ENCODE measurements at places on chromosomes 12 and 14. TPM values are rescaled to one million over a fixed set of nuclear protein-coding genes. Genes with fewer than 3 reads are reported as not detected.

DNA sequence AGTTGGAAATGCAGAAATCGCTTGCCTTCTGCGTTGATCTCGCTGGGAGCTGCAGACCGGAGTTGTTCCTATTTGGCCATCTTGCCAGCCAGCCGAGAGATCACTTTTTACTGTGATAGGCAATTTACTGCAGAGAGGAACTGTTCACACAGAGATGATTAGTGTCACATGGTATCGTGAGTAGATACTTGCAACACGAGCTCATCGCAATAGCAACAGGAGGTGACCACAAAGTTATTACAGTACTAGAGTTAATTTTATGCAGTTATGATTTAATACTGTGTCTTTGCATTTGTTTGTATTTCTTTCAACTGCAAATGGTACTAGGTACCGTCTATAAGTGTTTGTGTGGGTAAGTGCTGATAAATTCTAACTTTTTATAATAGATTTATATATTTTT lies 27.8 kb downstream of the NOPCHAP1 start:
- DNase-seq: no peak

DNA sequence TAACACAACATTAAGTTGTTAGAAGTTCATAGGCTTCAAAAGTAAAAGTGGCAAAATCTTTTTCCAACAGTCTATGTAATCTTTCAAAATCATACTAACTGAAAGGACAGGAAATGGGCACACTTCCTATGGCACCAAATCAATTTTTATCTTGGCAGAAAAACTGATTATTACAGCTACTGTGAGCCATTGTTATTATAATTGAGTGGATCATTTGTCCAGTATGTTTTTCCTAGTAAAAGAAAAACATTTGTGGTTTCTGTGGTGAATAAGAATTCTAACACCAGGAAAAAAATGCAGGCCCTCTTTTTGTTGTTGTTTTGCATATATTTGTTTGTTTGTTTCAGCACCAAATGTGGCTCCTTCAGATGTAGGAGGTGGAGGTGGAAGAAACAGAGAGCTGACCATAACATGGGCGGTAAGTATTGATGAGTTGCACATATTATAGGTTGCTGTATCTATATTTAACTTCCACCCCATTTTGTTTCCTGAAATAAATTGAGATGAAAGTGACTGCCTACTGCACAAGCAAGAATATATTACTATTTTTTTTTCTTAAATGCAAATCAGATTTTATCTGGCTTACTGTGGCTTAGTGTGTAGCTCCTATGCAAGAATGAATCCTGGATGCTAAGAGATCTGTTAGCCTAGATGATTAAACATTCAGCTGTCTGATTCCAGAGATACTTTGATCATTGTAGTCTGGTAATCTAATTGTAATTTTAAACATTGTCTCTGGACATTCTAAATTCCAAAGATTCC lies 174.1 kb upstream of the PDZRN4 start:
- DNase-seq: no peak

DNA sequence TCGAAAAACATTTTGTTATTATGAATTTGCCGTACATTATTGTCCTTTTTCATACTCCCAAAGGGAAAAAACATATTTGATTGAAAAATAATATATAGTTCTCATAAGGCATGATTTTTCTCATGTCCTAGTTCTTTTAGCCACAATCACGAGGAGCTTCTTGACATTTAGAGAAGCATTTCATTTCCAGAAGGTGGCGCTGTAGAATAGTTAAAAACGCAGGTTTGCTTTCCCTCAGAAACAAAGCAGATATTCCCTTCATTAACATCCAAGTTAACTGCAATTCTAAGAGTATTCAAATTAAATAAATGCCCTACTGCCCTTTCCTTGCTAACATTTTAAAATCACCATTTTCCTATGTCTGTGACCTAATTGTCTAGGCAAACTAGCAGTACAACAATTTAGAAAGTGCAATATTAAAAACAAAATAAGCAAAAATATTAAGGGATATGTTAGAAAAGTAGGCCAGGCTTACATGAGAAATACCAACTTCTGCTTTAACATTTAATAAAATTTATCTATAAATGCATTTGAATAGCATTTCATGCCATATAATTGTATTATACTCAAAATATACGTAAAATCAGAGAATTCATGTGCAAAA lies 10.9 kb upstream of the PIK3C2G start:
- peak; percentile 65 for DNase-seq

- no peak for DNase-seq
These were observed 4.0 kb downstream of the STON2 start for GRCh38 chr14:81396113-81396512.

DNA sequence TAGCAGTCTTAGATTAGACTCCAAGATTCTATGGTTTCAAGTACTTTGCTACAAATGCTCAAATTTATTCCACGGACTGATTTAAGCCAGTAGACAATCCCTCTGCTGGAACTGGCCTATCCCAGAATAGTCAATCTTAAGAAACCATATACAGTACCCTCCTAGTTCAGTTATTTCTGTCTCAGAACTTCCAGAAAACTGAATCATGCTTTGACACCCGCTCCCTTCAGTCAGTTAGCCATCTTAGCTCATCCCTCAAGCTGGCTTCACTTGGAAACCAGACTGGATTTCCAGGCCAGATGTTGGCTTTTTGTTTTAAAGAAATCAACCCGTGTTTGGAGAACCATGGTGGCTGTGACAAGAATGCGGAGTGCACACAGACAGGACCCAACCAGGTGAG lies 125.5 kb downstream of the NT5DC3 start:
- no peak for DNase-seq

- DNase-seq: no peak
These were observed 75.7 kb downstream of the GTF2A1 start for GRCh38 chr14:81144824-81145603.

DNA sequence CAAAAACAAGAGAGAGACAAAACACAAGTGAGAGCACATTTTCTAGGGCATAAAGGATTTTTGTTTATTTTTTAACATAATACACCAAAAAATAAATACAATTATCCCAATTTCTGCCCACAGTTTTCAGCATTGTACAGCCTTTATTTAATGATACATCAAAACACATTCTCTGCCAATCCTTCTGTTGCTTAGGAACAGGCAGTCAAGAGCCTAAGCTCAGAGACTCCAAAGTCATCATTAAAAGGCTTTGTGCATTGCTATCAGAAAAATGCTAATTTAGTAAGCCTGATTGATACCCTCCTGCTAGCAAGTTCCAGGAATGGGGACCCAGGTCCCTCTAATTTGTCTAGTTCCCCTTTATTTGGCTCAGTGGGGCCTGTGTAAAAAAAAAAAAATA lies 536.5 kb downstream of the RPS29 start:
- DNase-seq: no peak

DNA sequence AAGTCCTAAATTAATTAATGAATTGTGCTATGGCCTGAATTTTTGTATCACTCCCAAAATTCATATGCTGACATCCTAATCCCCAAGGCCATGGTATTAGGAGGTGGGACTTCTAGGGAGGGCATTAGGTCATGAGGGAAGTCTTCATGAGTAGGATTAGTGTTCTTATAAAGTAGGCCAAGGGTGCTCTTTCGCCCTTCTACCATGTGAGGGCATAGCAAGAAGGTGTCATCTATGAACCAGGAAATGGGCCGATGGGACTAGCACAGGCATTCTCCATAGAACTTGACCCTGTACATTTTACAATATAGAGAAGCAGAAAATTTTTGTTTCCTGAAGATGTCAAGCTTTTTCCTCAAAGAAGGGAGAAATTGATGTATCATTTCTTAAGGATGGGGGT lies 12.5 kb downstream of the SYT10 start:
- no peak for DNase-seq

GRCh38 chr12:94435511-94435927 lies 24.1 kb downstream of the CEP83 start:
- no peak for DNase-seq

DNA sequence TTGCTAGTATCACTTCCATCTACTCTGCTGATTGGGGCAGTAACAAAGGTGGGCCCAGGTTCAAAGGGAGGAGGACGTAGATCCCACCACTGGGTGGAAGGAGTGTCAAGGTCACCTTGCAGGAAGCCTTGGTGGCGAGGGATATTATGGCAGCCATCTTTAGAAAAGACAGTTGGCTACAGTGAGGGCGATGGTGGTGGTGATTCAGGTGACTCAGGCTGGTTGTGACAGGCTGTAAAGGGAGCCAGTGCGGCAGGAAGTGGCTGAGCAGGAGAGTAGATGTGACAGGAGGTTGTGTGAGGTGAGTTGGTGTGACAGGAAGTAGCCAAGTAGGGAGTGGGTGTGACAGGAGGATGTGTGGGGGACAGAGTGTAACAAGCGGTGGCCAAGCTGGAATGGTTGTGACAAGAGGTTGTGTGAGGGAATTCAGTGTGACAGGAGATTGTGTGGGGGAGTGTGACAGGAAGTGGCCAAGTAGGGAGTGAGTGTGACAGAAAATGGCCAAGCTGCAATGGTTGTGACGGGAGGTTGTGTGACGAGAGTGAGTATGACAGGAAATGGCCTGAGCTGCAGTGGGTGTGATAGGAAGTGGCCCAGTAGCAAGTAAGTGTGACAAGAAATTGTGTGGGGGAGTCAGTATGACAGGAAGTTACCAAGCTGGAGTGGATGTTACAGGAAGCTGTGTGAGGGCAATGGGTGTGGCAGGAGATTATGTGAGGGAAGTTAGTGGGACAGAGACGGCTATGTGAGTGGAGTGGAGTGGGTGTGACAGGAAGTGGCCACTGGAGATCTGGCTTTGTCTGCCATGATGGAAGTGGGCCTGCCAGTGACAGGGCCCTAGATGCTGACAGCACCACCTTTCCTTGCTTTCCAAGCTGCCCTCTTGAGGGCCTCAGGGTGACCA lies 136.5 kb upstream of the MYL2 start:
- DNase-seq: no peak

- no peak for DNase-seq
These were observed 6.6 kb downstream of the APPL2 start for GRCh38 chr12:105229371-105229770.

- no peak for DNase-seq
These were observed 364.2 kb upstream of the TMPO start for GRCh38 chr12:98151105-98151590.

DNA sequence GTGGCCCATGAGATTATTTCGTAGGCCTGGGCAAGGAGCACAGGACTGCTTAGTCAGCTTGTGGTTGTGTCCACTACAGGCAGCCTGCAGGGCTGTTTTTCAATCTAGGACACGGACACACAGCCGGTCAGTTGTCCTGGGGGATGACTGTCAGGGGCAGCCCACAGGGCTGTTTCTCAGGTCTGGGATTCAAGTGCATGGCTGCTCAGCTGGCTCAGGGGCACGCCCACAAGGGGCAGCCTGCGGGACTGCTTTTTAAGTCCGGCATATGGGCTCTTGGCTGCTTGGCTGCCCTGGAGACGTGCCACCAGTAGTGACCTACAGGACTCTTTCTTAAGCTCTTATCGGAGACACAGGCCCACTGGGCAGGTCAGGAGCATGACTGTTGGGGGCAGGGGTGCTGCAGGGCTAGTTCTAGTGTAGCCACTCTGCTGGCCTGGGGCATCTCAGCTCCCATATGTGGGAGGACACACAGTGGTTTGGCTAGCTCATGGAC lies 26.6 kb upstream of the GTF2A1 start:
- DNase-seq: no peak

DNA sequence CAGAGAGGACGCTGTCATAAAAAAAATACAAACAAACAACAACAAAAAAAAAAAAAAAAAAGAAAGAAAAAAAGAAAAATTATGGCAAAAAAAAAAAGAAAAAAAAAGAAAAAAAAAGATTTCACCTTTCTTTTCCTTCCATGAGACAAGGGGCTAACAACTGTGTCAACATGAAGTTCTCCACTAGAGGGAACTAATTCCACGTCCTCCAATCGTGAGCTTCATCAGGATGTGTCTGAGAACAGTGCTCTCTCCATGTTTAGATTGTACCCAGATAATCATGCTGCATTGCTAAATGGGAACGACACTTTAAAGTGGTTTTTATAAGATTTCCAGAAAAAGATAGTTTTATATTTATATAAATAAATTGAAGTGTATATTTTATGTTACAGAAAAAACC lies 96.2 kb upstream of the PTPRB start:
- DNase-seq: peak; percentile 57

GRCh38 chr12:94427501-94428381 lies 31.9 kb downstream of the CEP83 start:
- DNase-seq: no peak

DNA sequence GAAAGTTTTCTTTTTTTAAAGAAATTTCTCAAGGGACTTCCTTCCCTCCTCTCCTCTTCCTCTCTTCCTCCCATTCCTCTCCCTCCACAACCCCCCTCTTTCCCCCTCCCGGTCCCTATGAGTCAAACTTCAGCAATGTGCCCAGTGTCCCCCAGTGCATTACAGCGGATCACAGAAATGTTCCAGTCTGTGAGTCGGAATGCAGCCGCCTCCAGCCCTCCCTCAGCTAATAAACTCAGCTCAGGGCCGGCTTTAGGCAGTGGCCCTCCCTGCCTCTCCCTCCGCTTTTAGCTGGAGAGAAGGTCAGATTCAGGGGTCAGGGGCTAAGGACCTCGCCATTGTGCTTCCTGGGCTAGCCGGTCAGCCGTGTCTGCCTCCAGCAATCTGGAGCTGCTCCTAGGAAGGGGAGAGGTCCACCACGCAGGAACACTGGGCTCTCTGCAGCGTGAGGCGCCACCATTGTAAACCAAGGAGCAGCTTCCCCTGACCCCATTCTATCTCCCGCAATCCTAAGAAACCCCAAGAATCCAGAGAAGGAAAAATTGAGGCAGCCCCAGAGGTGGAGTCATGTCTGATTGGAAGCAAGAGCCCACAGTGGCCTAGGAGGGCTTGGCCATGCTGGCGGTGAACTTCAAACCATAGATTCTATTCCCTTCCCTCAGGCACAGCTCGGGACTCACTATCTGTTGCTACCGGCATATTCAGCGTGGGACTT lies 1.1 kb upstream of the HDAC7 start:
- peak; percentile 80 for DNase-seq

GRCh38 chr12:91913651-91914050 lies 232.0 kb downstream of the BTG1 start:
- DNase-seq: no peak

GRCh38 chr12:11819643-11820042 lies 170.2 kb downstream of the ETV6 start:
- DNase-seq: no peak

- no peak for DNase-seq
These were observed 193.4 kb upstream of the NOVA1 start for GRCh38 chr14:26791117-26791806.

KRT78 gene
- polyA plus RNA-seq: not detected

SLC10A1 gene
- polyA plus RNA-seq: not detected

LAG3 gene
- 0.70 TPM for polyA plus RNA-seq

PAWR gene
- 6.4 TPM for polyA plus RNA-seq

SLC6A13 gene
- 3.1 TPM for polyA plus RNA-seq

LRRC43 gene
- 0.29 TPM for polyA plus RNA-seq

PIWIL1 gene
- polyA plus RNA-seq: 0.08 TPM

GPR68 gene
- polyA plus RNA-seq: 0.82 TPM

OASL gene
- polyA plus RNA-seq: not detected

CLEC4A gene
- polyA plus RNA-seq: 1.4 TPM

AEBP2 gene
- 27.6 TPM for polyA plus RNA-seq

Data from forelimb muscle (tissue), 1 donor.